ENCODE measurements at places on chromosomes 7 and 10.

GRCh38 chr10:7491949-7492659 is 81.3 kb upstream of the SFMBT2 start:
- no peak for DNase-seq

GRCh38 chr7:42222125-42222524 is 14.9 kb downstream of the GLI3 start:
- no peak for DNase-seq

DNA sequence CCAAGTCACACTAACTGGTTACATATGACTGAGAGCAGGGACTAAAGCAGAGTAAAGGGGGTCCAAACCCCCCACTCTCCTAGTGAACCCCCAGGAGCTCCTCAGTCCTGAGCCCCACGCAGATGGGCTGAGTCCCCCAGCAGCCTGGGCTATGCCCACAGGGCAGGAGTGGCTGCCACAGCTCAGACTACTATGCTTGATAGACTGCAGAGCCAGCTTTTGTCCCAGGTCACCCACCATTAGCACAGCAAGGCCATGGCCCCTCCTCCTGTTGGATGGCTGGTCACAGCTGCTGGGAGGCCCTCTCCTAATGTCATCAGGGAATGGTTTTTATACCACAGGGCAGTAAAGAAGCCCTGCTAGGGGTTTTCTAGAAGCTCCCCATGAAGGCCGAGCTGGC is 46.3 kb upstream of the FGFR2 start:
- DNase-seq: no peak

- DNase-seq: peak; percentile 15
Observed at GRCh38 chr10:16777473-16778370, 39.5 kb downstream of the RSU1 start.

GRCh38 chr10:60384708-60385398 is 4.8 kb downstream of the ANK3 start:
- no peak for DNase-seq

- no peak for DNase-seq
Observed at GRCh38 chr10:42551582-42552187, 86.7 kb downstream of the ZNF33B start.

GRCh38 chr7:123594813-123595241 is 6.8 kb upstream of the ASB15 start:
- no peak for DNase-seq

GRCh38 chr10:104630731-104631130 is 10.4 kb upstream of the SORCS3 start:
- no peak for DNase-seq

GRCh38 chr10:60182691-60183090 is 207.0 kb downstream of the ANK3 start:
- no peak for DNase-seq

GRCh38 chr10:35420827-35421552 is 84.7 kb downstream of the CCNY start:
- DNase-seq: no peak

DNA sequence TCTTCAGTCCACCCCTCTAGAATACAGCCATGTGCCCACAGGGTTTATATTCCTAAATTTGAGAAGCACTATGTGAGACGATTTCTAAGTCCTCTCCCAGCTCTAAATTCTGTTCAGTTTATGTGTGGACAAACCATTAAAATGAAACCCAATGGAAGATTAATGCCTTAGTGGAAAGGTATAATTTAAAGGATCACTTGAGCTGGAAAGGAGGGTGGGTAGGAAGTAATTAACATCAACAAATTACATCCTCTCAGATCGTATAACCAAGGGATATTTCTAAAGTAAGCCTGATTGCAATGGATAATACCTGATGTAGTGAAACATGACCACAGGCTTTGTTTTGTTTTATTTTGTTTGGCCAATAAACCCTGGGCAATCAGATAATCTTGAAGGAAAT is 511.0 kb upstream of the COBL start:
- DNase-seq: no peak

- DNase-seq: no peak
Observed at GRCh38 chr10:20276127-20276979, 460.1 kb downstream of the PLXDC2 start.

GRCh38 chr7:44700322-44700721 is 48.3 kb upstream of the ZMIZ2 start:
- no peak for DNase-seq

DNA sequence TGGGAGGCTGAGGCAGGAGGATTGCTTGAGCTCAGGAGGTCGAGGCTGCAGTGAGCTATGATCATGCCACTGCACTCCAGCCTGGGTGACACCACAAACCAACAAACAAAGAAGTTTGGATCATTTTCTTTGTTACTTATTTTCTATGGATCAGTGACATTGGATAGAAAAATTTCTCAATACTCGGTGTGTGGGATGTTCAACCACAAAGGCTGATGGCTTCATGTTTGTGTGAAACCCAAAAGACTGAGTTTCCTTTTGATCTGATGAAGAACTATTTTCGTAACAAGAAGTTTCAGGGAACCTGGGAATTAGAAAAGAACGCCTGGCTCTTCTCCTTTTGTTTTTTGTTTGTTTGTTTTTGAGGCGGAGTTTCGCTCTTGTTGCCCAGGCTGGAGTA is 104.0 kb downstream of the HOXA1 start:
- DNase-seq: no peak

GRCh38 chr7:119929891-119930290 is 343.1 kb upstream of the KCND2 start:
- no peak for DNase-seq

DNA sequence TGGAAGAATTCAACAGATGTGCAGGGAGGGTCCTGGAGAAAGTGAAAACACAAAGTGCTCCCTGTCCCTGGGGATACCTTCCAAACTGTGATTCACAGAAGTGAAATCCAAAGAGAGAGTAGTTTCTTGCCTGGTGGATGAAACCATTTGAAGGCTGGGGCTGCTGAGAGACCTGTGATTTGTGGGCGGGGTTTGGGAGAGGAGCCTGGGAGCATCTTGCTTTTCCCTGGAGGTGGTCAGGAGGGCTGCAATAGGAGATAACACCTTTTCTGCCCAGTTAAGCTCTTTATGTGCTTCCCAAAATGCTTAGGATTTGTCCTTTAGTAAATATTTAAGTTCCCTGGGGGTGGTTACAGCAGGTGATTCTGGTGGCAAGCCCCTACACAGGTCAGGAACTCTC is 105.3 kb upstream of the TPK1 start:
- no peak for DNase-seq

DNA sequence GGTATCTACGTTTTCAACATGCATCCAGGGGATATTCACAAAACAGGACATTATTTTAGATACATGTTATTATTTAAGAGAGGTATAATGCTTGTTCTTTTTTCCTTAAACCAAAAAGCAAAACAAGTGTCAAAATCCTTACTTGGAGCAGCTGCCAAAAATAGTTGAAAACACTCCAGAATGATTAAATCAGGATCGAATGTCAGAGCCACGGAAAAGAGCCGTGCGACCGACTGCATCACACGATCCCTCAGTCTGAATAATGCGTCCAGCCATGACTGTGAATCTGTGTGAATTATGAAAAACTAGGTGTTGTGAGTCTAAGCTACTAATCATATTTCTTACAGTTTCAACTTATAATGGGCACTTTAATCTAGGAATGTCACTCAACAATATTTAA is 126.0 kb downstream of the PARD3 start:
- no peak for DNase-seq

DNA sequence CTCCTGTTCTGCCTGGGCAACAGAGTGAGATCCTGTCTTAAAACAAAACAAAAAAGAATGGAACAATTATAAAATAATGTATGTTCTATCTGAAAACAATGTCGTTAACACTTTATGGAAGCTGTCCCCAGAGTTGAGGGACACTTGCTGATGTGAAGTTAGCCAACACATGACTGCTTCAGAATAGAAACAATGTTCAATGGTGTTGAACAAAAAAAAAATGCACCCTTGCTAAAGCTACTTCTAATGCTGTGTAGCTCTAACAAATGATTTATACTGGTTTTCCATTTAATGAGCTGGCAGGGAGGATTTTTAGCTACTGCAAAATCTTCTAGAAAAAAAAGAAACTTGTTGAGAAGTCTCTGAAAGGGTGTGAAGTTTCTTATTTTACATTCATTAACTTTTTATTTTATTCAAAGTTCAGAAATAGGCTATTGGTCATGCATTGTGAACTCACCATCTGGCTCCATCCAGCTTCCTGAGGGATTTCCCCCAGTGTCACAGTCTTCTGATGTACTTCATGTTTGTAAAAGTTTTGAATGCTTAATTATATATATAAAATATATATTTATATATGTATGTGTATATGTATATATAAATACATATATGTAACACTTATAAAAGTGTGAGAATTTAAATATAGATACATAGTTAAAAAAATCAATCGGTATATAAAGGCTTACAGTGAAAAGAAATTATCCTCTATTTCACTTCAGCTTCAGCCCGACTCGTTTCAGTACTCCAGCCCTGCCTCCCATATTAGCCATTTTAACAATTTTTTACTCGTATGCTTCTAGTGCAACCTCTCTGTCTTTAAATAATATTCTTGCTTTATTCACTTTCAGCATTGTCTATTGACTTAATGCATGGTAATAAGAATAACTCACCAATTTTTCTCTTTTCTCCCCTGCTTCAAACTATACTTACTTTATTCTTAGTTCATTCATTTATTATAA is 35.0 kb downstream of the HDAC9 start:
- no peak for DNase-seq

GRCh38 chr10:4136121-4136520 is 351.1 kb upstream of the KLF6 start:
- no peak for DNase-seq

GRCh38 chr10:11604865-11605650 is 6.4 kb downstream of the USP6NL start:
- DNase-seq: no peak

DNA sequence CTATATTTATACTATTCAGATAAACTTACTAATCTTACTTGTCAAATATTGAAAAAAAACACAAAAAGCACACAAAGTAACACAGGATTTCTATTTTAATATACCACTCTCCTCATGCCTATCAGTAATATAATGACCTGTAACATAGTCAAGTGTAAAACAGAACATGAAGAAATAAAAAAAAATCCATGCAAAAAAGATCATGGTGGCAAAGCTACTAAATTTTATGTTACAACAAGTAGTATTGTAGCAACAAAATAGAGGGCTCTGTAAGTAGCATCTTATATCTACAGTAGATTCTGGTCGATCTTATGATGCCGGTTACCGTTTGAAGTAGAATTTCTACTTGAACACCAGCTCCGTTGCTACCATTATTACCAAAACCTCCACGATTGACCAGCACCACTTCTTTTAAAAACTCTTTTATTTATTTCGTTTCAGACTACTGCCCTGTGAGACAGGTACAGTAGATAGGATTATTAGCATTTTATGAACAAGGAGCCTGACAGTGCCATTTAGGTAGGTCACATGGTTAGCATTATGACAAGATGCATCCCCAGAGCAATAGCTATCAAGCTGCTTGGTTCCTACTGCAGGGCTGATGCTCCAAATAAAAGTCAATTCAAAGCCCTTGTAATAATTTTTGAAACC is 2.1 kb downstream of the CPED1 start:
- DNase-seq: no peak

DNA sequence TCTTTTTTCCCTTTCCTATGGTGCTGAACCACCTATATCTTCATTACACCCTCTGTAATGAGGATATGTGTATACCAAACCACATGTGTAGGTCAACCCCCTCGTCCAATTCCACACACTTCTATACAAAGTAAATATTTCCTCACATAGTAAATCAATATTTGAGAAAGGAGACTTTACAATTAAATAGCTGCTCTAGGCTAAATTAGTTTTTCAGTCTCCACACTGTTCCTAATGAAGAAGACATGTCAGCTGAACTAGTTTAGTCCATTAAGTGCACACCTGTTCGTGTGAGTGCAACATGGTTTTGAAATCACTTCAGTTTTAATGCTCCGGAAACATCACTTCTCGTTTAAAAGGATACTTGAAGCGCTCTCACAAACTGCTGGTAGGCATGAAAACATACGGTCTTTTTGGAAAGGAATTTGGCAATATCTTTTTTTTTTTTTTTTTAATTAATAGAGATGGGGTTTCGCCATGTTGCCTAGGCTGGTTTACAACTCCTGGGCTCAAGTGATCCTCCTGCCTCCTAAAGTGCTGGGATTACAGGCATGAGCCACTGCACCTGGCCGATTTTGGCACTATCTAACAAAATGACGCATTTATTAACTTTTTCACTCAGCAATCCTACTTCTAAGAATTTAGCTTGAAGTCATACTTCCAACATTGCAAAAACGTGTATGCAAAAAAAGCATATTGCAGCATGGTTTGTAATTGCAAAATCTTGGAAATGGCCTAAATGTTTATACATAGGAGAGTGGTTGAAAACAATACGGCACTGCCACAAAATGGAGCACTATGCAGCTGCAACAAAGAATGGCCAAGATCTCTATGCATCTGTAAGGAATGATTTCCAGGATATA is 2.1 kb upstream of the XRCC2 start:
- DNase-seq: no peak

- DNase-seq: peak; percentile 52
Observed at GRCh38 chr7:55018361-55019190, at the start of gene EGFR. EGFR (plus strand) TSS chr7:55019017; CDS start chr7:55019278, 261 bp downstream.
